ENCODE measurements at places on chromosomes 16 and 17.

- DNase-seq = no peak
Observed at GRCh38 chr17:60393840-60394723, 2.1 kb upstream of the USP32 start.

- no peak for DNase-seq
Observed at GRCh38 chr16:47052666-47053640, 79.5 kb upstream of the DNAJA2 start.

- DNase-seq = no peak
Observed at GRCh38 chr16:14523632-14524031, 106.4 kb downstream of the PARN start.

- DNase-seq = no peak
Observed at GRCh38 chr16:77965346-77965745, 57.0 kb upstream of the CLEC3A start.

DNA sequence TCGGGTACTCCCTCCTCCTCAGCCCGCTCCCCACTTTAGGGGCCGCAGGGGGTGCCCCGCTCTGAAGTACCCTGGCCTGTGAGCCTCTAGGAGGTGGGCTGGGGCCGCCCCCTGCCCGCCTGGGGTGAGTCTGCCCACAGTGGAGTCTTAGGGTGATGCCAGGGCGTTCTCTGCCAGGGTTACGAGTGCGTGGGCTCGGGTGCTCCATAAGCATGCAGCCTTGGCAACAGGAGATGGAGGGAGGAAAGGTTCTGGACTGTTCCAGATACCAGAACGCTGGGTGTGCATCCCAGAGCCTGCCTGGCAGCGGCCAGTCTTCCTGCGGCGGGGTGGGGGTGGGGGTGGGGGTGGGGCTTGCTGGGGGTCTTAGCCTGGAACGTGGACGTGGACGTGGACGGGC is 15.9 kb downstream of the CACNA1H start:
- no peak for DNase-seq

- DNase-seq = no peak
Observed at GRCh38 chr17:58231641-58232040, 6.7 kb upstream of the LPO start.

GRCh38 chr17:42673885-42674754 is 2.7 kb downstream of the PLEKHH3 start:
- no peak for DNase-seq

GRCh38 chr17:17812211-17813054 is 24.4 kb downstream of the SREBF1 start:
- DNase-seq = no peak

DNA sequence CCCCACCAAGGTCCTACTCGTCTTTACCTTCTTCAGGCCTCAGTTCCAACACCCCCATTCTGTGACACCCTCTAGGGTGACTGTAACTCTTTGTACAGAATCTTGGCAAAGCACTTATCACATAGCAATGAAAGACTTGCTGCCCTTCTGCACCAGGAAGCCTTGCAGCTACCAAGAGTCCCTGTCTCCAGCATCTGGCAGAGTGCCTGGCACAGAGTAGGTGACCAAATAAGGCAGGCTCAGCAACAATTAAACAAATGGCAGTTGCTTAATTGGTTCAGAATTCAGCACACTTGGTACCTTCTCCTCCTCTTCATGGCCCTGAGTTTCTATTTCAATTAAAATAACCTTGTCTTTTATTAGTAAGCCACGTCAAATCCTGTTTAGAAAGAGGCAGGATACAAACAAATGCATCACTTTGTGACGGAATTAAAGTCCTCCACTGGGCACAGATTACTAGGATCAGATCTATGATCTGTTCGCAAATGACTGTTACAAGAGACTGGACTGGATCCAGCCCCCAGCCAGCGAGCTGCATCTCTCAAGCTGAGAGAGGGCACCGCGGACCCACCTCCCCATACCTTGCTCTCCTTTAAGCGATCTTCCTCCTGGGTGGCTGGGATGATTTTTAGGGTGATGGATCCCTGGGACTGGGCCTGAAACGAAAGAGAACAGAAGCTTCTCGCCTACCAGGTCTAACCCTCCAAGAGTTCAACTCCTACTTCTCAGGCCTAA is 9.4 kb downstream of the MPP3 start:
- DNase-seq = no peak

- peak; percentile 79 for DNase-seq
Observed at GRCh38 chr16:89360760-89361435, 129.5 kb downstream of the ANKRD11 start.

DNA sequence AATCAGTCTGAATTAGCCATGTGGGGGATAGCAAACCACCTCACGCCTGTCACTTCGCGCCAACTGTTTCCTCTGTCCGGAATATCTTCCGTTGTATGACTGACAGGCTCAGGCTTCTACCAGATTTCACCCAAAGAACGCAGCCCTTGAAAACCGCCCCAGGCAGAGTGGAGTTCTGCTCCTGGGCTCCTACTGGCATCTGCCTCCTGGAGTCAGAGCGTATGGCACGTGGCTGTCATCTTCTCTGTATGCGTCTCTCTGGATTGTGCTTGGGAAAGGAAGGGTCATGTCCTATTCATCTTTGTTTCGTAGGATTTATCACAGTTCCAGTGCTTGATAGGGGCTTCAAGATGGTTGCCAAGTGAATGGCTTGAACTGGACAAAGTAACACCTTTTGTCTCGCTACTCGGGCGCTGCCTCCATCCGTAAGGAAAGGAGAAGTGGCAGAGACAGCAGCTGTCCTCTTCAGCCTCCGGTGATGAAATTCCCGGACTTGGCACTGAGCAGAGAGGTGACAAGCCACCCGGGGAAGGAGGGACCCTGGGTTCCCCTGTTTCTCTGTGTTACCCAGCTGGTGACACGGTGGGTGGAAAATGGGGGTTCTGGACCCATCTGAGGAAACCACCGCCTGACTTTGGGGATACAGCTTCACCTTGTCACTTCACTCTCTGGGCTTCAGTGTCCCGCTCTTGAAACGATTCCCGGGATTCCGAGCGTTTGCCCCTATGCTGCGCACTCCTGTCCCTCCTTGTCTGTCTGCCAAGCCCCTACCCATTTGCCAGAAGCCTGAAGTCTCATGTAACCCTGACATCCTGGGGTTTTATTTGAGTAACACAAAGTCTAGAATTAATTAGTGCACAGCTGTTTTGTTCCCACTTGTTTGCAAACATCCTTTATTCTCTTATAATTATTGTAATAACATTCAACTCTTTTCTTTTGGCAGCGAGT is 13.9 kb downstream of the KIAA0513 start:
- no peak for DNase-seq

GRCh38 chr17:57462007-57462579 is 205.8 kb downstream of the MSI2 start:
- DNase-seq = no peak

DNA sequence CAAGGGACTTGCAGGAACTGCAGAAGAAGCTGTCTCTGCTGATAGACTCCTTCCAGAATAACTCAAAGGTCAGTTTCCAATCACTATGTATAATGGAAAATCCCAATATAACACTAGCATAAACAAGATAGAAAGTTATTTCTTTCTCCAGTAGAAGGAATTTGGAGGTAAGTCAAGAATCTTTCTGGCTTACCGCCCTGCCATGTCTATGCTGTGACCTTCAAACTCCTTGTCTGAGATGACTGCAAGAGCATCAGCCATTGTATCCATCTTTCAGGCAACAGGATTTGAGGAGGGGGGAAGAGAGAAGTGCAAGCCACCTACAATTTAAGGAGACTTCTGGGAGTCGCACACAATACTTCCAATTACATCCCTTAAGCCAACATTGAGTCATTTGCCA is 2.7 kb downstream of the LDAF1 start:
- DNase-seq = no peak

DNA sequence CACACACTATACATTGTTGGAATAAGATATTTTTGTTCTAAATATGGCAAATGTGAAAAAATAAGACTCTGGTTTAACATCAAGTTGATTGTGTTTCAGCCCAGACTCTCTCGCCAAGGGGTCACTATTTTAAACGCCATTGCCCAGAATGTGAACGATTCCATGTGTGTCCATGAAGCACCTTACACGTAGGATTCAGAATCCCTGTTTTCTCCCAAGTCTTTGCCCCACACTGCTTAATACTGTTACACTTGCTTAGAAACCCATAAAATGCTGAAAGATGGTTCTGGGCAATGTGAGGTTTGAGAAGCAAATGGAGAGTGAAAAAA is 7.7 kb downstream of the HS3ST3B1 start:
- DNase-seq = no peak

DNA sequence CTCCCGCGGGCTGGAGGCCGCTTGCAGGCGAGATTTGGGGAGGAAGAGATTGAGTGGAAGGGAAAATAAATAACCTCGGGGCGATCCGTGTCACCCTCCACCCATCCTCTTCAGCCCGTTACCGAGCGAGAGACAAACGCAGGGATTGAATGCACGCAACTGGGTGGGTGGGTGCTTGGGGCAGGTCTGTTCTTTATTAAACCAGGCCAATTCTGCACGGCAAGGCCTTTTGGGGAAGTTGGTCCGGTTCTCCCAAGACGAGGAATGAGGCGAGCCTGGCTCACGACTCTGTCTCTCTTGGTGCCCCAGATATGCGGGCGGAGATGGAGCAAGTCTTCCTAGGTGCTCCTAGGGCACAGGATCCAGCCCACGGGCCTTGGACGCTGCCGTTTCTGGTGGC is 396 bp upstream of the HOXB7 start:
- DNase-seq = no peak

- no peak for DNase-seq
Observed at GRCh38 chr16:20904507-20905081, 4.0 kb downstream of the LYRM1 start.

GRCh38 chr17:48760411-48760810 is 31.9 kb upstream of the HOXB13 start:
- DNase-seq = no peak

DNA sequence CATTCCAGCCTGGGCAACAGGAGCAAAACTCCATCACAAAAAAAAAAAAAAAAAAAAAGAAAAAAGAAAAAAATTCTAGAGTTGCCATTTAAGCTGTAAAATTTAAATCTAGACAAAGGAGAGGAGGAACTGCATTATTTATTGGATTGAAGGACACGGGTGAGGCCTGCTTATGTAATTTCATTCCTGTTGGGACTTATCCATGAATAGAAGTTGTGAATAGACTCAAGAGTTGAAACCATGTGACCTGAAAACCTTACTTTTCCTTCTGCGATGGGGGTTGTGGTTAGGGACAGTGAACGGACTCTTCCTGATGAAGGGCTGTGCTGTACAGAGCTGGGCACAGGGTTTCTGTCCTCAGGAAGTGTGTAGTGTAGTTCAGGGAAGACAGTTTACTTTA is 22.5 kb downstream of the BANP start:
- DNase-seq = no peak

DNA sequence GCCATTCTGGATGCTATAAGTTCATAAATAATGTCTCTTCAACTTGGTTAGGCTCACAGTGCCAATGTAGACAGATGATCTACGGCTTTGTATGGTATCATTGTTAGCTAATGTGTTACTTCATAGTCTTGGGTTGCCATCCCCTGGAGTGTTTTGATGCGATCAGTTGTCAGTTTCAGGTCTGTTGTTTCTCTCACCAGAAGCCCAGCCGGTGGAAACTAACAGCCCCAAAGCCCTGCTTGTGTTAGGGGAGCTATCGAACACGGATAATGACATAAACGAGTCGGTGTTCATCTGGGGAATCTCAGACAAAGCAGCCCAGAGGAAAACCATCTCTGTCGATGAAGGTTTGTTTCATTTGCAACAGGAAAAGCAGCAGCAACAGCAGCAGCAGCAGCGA is 107.4 kb upstream of the ANKFN1 start:
- no peak for DNase-seq

DNA sequence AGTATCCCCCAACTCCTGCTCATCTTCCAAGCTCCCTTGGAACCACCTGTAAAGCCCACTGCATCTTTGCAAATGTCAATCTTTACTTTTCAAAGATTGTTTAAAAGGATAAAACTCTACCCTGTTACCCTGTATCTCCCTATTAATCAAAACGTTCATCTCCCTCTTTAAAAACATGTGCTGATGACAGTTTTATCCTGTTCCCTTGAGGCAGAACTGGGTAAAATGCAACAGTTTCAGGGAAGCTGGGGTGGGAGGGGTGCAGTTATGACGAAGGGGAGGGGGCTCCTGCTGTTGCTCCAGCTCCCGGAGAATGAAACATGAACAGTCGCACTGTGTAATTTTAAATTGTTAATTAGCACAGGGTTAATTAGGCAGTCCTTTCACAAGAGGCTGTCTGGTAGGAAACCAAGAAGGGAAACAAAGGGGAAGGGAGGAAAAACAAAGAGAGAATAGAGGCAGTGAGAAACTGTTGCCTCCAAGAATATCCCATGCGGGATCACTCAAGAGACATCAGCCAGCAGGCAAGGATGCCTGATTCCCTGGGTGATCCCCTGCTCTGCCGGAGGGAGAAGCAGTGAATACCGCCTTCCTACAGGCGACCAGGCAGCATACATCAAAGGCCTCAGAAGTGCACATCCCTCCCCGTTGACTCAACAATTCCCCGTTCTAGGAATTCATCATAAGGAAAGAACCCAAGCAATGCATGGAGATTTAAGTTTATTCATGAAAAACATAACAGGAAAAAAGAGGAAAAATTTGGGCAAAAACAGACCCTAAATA is 84.2 kb downstream of the ZFHX3 start:
- no peak for DNase-seq

DNA sequence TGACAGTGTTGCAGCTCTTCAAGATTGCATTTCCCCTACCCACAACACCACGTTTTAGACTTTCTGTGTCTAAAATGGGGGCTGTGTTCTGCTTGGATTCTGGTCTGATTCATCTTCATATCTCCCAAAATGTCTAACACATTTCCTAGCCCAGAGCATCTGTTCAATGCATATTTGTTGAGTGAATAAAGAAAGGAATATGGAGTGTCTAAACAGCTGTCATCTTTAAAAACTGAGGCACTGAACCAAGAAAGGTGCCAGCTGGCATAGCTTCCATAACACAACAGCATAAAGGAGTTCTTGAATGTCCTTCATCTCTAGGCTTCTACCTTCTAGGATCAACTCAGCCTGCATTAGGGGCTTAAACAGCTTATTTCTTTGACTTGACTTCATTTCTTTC is 67.4 kb downstream of the CDH11 start:
- DNase-seq = no peak

- DNase-seq = no peak
Observed at GRCh38 chr16:4684763-4685162, 8.6 kb upstream of the NUDT16L1 start.

GRCh38 chr16:67542464-67542863 is 13.8 kb downstream of the RIPOR1 start:
- DNase-seq = peak; percentile 76

GRCh38 chr17:62125307-62125706 is 60.2 kb upstream of the MED13 start:
- no peak for DNase-seq

Measured in thymus (tissue), 14 donors.